ENCODE measurements at places on chromosomes 4 and X.

- DNase-seq = no peak
These were observed 82.5 kb upstream of the PITX2 start for GRCh38 chr4:110705440-110705782.

DNA sequence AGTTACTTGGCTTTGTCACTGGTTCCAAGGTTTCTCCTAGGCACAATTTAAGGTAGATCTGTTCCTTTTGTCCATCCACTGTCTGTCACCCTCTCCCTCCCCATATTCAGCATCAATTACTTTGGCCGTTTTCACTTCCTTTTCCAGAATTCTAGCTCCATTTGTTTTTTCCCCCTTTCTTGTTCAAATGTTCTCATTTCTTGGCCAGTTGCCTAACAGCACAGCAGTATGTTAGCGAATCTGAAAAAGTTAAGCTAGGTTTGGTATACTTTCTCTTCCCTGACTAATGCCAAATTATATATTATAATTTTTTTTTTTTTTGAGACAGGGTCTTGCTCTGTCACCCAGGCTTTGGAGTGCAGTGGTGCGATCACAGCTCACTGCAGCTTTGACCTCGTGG is 409.1 kb upstream of the TEX13C start:
- DNase-seq = peak; percentile 31

DNA sequence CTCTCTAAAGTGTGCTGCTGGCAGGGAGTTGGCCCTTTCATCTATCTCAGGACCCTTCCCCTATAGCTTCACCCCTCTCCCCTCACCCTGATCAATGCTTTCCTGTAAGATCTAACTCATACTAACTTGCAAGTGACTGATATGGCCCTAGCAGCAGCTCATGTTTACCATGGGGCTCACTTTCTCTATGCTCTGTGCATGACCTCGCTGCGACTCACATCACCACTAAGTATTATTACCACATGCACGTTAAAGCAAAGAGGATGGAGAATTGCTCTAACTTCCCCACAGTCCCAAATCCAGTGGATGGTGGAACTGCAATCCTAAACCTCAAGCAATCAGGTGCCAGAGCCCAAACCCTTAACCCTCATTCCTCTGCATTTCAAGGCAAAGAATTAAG is 626.6 kb downstream of the MID1IP1 start:
- no peak for DNase-seq

DNA sequence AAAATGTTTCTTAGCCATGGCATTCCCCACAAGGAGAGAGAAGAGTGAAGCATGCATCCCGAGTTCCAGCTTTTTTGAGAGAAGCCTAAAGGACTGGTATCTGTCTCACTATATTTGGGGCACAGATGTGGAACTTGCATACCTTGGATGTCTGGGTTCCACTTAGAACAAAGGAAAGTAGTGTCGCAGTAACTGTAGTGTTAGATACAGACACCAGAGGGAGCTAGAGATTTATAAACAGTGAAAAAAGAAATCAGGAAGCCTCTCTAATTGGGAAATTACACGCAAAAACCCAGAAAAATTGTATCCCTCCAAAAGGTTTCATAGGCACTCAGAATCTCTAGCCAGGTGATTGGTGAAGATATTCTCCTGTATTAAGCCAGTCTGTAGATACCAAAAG is 34.4 kb downstream of the AGTR2 start:
- peak; percentile 15 for DNase-seq

DNA sequence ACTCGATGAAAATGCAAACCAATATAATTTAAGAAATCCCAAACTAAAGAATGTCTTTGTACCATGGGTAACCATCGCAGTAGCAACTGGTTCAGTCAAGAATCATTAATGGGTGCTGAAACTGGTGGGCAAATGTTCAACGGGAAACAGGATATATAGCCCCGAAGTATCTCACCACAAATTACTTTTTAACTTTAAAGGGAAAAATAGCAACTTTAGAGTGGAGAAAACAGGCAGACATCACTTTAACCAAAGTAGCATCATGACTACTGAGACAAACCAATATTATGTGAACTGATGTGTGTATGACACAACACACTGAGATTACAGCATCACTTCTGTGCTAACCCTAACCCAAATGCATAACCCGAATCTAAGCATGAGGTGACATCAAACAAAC is 33.8 kb upstream of the SLAIN2 start:
- no peak for DNase-seq

GRCh38 chr4:127870688-127871087 is 10.0 kb upstream of the PLK4 start:
- DNase-seq = no peak

GRCh38 chr4:156790866-156791265 is 180.7 kb downstream of the PDGFC start:
- no peak for DNase-seq

DNA sequence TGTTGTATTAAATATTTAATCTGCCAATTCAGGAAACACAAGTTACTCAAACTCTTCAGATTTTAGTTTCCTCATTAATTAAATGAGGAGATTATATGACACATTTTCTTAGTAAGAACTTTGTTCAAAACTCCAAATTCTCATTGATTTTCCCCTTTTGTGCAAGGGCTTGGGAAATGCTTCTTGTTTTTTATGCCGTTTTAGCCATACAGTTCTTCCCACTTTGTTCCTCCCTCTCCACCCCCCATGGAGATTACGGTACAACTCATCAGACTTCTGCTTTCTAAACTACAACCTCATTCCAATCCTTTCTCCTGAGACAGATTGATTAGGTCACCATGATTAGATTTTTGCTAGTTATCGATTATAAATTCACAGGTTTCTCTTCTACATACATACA is 10.9 kb upstream of the BBS7 start:
- no peak for DNase-seq

GRCh38 chrX:9188117-9188516 is 154.2 kb upstream of the FAM9B start:
- peak; percentile 64 for DNase-seq

DNA sequence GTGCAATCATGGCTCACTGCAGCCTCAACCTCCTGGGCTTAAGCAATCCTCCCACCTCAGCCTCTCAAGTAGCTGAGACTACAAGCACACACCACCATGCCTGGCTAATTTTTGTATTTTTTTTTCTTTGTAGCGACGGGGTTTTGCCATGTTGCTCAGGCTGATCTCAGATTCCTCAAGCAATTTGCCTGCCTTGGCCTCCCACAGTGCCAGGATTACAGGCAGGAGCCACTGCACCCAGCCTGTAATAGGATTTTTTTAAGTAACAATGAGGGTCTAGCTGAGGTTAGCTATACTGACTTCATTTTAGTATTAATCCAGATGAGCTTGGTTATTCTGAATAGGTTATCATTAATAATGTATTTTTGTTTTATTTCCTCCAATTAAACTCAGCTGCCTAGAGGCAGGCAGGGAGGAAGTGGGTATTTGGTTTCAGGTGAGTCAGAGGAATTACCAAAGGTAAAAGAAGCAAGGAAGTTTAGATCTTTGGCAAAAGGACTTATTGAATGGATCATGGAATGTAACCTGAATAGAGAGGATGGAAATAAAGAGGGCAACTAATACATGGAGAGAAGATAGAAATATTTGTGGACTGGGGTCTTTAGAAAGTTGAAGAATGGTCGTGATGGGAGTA is 1023.3 kb upstream of the TENM3 start:
- DNase-seq = peak; percentile 63
